ENCODE measurements at places on chromosomes 4 and X.

- DNase-seq: no peak
These were observed 3.1 kb downstream of the ZGRF1 start for GRCh38 chr4:112633477-112634235.

DNA sequence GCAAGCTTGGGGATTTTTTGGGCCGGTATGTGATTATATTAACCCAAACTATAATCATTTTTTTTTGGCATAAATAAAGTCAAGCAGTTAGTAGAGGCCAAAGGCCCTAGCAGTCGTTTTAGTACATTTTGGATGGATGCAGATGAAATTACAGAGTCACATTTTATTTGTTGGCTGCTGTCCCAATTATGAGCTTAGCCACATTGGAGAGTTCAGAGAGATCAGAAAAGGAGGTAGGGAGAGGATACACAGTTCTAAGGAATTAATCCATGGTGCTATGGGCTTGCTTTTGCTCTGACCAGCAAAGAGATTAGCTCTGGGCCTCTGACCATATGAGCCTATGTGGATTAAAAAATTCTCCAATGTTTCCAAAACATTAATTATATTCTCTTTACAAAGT is 395.1 kb downstream of the RAPGEF2 start:
- no peak for DNase-seq

GRCh38 chrX:143363419-143363818 is 153.9 kb downstream of the SPANXN3 start:
- no peak for DNase-seq

- no peak for DNase-seq
These were observed 21.2 kb upstream of the CYP4V2 start for GRCh38 chr4:186169945-186170802.

GRCh38 chrX:4240541-4241194 is 527.2 kb upstream of the PRKX start:
- no peak for DNase-seq

- DNase-seq: no peak
These were observed 527.9 kb downstream of the SPRY1 start for GRCh38 chr4:123924536-123924935.

- no peak for DNase-seq
These were observed 185.1 kb downstream of the NPNT start for GRCh38 chr4:106080376-106080775.

DNA sequence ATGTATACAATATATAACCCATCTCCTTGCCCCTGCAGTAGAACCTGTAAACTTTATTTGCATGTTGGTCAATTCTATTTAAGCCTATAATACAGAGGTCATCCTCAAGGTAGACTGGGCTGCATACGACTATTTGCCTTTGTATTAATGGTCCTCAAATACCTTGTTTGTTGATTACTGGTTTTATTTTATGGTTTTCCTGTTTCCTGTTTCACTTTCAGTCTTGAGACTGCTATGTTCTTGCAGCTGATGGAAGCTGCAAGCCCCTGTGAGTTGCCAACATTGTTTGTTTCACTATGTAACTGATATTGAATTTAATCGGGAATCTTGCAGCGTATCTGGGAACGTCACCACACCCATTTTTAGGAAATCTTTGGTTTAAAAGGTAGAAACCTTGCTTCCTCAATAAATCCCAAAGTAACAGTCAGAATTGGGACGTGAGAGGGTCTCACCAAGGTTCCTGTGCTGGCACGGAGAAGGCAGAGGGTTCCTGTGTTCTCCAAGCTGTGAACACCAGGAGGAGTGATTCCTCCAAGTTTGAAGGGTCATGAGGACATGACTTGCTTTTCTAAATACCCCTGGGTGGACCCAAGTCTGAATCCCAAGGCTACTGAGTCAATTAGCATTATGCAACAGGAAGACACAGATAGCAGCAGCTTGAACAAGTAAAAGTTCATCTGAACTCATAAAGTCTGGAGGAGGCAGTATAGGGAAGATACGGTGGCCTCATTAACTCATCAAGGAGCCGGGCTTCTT is 110.6 kb upstream of the PNPLA4 start:
- DNase-seq: no peak

GRCh38 chrX:370244-370962 is 16.3 kb downstream of the PPP2R3B start:
- DNase-seq: no peak

DNA sequence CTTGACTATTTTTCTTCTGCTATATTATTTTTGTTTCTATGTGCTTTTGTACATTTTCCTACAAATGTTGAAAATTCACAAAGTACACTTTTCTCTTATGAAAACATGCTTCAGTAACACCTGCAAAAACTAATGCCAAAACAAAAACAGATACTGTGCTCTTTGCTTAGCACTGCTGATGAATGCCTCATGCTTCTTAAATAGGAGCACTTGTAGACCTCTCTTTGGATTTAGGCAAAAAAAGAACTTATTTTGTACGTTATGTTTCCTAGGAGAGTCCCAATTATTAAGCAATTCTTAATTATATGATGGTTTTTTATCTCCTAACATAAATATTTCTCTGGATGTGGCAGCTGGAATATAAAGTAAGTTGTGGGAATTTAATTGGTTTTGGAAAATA is 285.0 kb upstream of the ARSJ start:
- no peak for DNase-seq

- DNase-seq: no peak
These were observed 401.3 kb upstream of the NDST4 start for GRCh38 chr4:115514675-115515074.

- no peak for DNase-seq
These were observed 20.9 kb downstream of the RGS12 start for GRCh38 chr4:3313556-3314228.

GRCh38 chrX:87064502-87064901 is 453.1 kb upstream of the KLHL4 start:
- no peak for DNase-seq

- DNase-seq: no peak
These were observed 21.7 kb downstream of the PDLIM3 start for GRCh38 chr4:185513489-185514181.

GRCh38 chr4:95265814-95266740 is 282.7 kb downstream of the UNC5C start:
- DNase-seq: no peak
